Activated gamma-delta T cell treated with anti-CD3 and anti-CD28 coated beads, Interleukin-2, amount 50 U/mL, for 16 hours (primary cell): ENCODE measurements at places on chromosomes 7 and 10.
A peak's percentile ranks its signal among the peaks of the same experiment; 100 is the strongest.

- no peak for DNase-seq
Measured at GRCh38 chr7:156022483-156023459, 210.5 kb upstream of the SHH start.

- DNase-seq = no peak
Measured at GRCh38 chr10:4240608-4241197, 455.7 kb upstream of the KLF6 start.

DNA sequence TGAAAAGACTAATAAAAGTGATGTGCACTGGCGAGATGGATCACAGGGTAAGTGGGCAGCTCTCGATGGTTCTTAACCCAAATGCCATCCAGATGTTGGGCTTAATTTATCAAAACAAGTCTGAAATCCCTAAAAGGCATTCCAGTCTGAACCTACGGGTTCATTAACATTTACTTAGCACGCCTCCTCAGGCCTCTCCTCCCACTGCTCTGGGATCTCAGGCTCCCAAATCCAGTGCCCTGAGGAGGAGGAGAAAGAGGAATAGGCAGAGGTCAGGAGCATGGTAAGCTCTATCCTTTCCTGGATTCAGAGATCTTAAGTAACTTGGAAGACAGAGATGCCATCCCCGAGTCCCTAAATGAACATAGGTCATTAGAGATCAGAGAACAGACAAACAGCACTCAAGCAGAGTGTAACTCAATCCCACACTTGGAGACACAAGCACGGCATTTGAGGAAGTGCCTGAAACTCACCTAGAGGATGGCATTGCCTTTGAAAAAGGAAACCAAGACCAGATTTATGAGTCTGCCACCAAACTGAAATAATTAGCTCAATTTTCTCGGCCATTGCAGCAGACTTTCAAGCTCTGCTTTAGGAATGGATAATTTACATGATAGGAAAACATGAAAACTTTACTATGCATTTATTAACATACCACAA, 140.9 kb downstream of the CXCL12 start:
- DNase-seq = no peak

DNA sequence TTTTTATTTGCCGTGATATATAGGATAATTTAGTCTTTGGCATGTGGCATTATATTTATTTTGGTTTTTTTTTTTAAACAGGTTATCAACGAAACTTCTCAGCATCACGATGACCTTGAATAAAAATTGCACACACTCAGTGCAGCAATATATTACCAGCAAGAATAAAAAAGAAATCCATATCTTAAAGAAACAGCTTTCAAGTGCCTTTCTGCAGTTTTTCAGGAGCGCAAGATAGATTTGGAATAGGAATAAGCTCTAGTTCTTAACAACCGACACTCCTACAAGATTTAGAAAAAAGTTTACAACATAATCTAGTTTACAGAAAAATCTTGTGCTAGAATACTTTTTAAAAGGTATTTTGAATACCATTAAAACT, 9.1 kb downstream of the VIM start:
- no peak for DNase-seq

DNA sequence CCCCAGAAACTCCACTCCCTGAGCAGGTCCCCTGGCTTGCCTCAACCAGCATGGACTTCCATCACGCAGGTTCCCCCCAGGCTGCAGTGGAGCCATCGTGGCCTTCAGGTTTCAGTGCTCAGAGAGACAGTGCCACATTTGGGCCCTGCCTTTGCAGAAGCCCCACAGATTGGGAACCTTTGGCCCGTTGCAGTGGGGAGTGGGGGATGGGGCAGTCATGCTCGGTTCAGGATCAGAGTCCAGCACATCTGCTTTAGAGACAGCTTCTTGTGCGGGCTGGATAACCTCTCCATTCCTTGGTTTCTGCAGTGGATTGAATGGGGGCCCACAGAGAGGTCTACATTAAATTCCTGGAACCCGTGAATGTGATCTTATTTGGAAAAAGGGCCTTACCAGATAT, 183.9 kb downstream of the EBF3 start:
- no peak for DNase-seq

DNA sequence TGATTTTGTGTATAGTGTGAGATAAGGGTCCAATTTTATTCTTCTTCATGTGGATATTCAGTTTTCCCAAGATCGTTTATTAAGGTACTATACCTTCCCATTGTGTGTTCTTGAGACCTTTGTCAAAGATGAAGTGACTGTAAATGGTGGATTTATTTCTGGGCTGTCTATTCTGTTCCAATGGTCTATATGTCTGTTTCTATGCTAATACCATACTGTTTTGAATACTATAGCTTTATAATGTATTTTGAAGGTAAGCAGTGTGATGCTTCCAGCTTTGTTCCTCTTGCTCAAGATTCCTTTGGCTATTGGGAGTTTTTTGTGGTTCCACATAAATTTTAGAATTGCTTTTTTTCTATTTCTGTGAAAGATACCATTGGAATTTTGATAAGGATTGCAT, 8.7 kb upstream of the VWDE start:
- DNase-seq = no peak

DNA sequence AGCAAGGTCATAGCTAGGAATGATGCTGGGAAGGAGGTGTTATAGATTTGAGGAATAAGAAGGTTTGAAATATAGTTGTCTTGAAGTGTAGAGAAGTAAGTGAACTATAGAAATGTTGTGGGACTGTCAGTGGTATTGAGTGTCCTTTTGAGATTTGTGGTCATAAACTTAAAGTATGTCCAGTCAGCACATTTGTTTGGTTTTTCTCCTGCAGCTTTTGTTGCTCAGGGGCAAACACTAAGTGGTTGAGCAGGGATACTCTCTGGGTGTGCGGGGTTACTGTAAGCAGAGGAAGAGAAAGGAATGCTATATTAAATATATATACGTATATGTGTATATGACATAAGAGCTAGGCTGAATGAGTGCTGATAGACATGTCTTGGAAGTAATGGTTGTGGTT, 67.1 kb downstream of the HECTD2 start:
- DNase-seq = no peak

- DNase-seq = no peak
Measured at GRCh38 chr10:74047871-74048270, 50.0 kb downstream of the VCL start.

DNA sequence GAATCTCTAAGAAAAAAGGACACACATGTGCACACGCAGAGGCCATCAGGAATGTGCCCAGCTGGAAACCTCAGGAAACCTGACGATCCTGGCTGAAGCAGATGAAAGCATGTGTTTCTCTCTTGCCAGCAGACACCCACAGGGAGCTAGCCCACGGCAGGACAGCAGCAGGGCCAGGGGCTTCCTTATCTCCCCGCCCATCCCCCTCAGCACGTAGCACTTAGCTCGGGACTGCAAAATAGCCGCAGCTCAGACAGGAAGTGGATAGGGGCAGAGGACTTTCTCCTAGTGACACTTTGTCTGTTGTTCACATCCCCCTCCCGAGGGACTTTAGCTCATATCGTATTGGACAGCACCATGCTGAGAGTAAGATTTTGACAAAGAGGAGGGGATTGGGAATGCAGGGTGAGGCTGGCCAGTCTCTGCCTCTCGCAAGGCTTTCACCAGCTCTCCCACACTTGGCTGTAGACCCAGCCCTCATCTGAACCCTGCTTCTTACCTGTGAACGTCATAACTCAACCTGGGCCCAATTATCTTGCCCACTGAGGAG, 63.8 kb downstream of the MKI67 start:
- DNase-seq = no peak

- DNase-seq = no peak
Measured at GRCh38 chr10:132848291-132848701, 62.3 kb upstream of the NKX6-2 start.

- DNase-seq = no peak
Measured at GRCh38 chr10:33347211-33347610, 12.7 kb upstream of the NRP1 start.

- DNase-seq = peak; percentile 42
Measured at GRCh38 chr10:101839416-101840063, 4.1 kb downstream of the KCNIP2 start.

- no peak for DNase-seq
Measured at GRCh38 chr10:78904196-78904595, 164.6 kb upstream of the ZMIZ1 start.

GRCh38 chr7:143256932-143257331, 6.3 kb upstream of the GSTK1 start:
- no peak for DNase-seq

DNA sequence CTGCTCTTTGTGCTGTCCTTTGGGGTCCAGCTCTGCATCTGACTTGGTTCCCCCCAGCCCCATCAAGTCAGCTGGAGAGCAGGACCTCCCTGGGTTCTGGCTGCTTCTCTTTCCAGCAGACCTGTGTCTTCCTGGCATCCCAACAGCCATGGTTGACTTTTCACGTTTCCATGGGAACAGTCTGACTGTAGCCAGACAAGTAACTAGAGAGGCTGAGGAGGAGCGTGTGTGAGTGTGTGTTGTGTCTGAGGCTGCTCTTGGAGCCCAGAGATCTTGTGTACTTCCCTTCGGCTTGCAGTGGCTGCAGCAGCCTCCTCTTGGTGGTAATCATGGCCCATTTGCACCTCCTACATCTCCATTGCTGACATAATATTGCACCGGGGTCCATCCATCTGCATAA, 332.0 kb downstream of the RPS24 start:
- no peak for DNase-seq

DNA sequence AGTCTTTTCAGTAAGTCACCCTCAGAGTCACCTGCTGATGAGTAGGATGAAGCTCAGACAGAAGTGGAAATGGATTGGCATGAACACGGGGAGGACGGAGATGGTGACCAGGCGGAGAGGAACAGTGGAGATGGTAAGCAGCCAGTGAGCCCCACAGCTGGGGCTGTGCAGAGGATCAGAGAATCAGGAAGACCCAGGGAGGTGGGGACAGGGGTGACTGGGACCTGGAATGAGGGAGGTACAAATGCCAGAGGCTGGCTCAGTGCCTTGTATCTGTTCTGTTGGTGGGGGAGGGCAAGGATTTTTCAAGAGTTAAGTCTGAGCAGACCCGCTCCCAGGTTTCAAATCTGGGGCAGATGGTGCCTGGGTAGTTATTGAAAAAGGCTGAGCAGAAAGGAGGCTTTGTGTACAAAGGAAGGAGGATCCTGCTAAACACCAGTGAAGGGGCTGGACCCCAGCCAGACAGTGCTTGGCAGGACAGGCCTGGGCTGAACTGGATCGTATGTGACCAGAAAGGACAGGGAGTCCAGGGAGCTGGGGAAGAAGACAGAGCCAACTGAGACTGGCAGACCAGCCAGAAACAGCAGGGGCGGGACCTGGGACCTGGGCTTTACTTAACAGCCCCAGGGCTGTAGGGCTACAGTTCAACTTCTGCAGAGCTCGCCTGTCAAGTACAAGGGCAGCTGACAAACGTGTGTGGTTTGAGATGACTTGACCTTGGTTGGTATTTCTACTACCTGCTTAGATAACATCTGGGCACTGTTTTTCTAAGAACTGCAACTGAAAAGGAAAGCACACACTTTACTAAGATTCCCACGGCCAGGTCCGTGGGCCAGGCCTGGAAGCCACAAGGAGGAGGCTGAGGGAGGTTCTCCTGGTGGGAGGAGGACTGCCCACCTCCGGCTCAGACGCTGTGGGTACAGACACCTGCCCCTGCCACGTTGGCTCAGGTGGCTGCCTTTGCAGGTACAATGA, 13.2 kb upstream of the FRMPD2 start:
- DNase-seq = no peak

GRCh38 chr10:44980309-44981171, 1.9 kb upstream of the DEPP1 start:
- no peak for DNase-seq

- DNase-seq = no peak
Measured at GRCh38 chr10:7611909-7612308, 54.9 kb downstream of the ITIH5 start.

DNA sequence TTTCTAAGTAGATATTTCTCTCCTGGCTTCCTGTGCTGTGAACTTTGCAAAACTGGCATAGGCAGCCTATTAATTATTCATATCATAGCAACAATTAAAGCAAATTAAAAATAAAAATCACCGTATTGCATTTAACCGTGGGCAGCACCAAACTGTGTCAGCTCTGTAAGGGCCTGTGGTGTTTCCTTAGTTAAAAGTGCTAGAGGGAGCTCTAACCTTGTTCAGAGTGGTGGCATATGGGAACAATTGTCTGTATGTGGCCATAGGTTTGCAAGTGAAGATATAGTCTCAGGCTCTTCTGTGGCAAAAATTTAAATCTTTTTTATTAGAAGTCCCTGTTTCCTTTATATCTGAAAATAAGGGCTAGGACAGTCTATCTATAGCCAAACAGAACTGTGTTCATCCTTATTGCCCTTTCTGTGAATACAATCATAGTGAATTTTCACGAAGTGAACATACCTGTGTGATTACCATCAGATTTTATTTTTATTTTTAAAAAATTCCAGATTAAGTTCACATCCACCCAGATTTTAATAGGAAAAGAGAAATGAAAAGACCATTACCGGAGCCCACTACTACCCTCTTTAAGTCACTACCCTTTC, 92.6 kb downstream of the POLL start:
- DNase-seq = no peak

GRCh38 chr10:96092999-96093767, 36.9 kb upstream of the ZNF518A start:
- DNase-seq = no peak
